ENCODE measurements at places on chromosomes 2 and 18. TPM values are rescaled to one million over a fixed set of nuclear protein-coding genes. Genes with fewer than 3 reads are reported as not detected.

DNA sequence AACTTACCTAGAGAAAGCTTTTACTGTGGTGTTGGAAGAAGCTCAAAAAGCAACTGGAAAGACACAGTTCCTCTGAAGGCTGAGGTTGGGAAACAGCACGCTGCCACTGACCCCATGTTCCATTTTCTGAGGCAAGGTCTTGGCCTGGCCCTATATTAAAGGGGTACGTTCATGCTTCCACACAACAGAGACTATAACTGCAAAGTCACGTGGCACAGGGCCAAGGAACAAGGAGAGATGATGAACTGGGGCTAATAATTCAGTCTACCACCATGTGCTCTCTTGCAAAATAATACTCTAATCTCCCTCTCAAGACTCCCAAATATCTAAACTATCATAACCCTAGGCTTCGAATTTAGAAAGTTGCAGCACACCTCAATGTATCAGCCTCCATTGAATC is 381.6 kb downstream of the DSEL start:
- DNase-seq = no peak

DNA sequence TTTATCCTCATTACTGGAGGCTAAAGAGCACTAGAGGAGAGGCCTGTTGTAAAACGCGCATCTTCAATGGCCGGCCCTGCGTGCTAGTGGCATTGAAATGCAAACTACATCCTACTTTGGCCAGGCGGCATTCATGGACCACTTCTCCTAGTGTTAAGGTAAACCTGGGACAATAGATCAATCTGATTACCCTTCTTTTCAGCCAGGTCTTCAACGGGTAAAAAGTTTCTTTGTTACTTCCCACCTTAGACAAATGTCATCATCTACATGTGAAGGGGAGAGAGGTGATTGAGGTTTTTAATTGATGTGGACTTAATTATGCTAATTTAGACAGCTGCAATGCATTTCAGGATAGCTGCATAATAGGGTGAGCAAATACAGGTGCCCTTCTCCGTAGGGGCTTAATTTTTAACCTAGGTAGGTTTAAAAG is 628.0 kb downstream of the ZEB2 start:
- no peak for DNase-seq

DNA sequence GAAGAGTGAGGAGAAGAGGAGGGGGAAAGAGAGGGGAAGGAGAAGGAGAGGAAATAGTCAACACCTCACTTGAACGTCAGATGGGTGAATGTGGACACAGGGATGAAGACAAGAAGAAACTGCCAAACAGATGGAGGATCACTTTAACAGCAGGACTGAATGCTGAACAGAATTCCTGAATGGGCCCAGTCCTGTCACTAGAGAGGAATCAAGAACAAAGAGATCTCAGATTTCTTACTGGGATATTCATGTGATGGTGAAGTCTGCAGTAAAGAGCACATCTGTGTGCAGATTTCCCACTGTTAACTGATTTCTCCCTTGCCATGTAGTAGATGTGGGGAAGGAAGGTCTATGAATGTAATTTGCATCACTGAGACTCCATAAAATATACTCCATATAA is 135.4 kb downstream of the L3MBTL4 start:
- DNase-seq = no peak

The DOK6 gene
- 0.09 TPM for total RNA-seq

- no peak for DNase-seq
Observed at GRCh38 chr2:208086029-208086428, 38.3 kb downstream of the CRYGD start.

Measured in Caki2 (cell line).